SK-N-MC (cell line): ENCODE measurements at places on chromosomes 3 and 15.
A peak's percentile ranks its signal among the peaks of the same experiment; 100 is the strongest.

DNA sequence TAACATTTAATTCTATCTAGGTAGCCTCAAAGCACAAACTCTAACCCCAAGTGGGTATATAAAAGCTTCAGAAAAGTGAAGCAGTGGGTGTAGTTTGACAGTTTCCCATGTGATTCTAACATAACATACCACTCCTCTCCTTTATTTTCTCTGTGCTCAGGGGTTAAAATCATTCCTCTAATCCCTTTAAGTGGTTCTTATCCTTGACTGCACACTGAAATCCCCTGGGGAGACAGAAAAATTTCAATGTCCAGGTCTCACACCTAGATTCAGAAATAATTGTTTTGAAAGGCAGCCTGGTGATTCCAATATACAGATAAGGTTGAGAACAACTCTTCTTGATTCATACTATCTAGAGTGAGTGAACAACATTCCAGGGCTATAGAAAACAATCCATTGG lies 986.4 kb downstream of the ROBO1 start:
- no peak for DNase-seq

- DNase-seq, result no peak
Measured at GRCh38 chr3:185153171-185153771, 411 bp upstream of the C3orf70 start.

DNA sequence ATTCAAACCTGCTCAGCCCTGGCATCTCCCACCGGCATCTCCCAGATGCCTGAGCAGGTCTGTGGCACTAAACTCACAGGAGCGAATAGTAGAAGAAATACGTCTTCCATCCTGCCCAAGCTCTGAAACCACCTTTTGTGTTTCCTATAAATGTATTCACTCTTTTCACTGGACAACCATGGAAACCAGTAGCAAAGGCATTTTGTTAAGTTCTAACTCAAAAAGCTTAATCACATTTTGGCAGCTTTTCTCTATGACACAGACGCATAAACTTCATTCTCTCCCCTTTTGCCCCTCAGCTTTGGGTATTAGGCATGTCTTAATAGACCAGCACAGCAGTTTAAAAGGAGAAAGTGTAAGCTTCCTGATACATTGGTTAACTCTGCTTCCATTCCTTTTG lies 24.5 kb upstream of the ARNT2 start:
- DNase-seq, result no peak

GRCh38 chr3:22980346-22980745 lies 222.8 kb upstream of the UBE2E2 start:
- no peak for DNase-seq

- no peak for DNase-seq
Measured at GRCh38 chr3:198028718-198029117, 68.7 kb downstream of the LMLN start.

GRCh38 chr15:43144512-43144911 lies 11.1 kb downstream of the TMEM62 start:
- no peak for DNase-seq

DNA sequence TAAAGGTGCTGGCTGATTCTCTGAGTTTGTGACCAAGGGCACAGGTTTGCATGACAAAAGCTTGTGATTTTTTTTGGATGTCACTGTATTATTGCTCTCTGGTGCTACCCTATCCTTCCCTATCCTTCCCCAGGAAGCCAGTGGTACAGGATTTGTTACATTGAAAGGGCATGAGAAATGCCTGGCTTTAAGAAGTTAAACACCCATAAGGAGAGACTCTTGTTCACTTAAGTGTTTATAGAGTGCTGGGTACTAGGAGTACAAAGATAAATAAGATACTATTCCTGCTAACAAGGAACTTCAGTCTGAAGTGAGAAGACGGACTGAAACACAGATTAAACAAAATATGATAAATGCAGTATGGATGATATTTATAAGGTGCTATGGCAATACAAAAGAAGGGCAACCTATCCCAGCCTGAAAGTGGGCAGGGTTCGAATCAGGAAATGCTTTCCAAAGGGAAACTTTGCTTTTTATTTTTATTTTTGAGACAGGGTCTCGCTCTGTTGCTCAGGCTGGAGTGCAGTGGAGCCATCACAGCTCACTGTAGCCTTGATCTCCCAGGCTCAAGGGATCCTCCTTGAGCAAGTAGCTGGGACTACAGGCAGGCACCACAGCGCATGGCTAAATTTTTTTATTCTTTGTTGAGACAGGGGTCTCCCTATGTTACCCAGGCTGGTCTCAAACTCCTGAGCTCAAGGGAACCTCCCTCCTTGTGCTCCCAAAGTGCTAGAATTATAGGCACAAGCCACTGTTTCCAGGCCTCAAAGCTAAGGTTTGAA lies 11.2 kb downstream of the LCMT2 start:
- no peak for DNase-seq

- DNase-seq, result peak; percentile 73
Measured at GRCh38 chr3:99639579-99639978, 1.2 kb downstream of the COL8A1 start.

DNA sequence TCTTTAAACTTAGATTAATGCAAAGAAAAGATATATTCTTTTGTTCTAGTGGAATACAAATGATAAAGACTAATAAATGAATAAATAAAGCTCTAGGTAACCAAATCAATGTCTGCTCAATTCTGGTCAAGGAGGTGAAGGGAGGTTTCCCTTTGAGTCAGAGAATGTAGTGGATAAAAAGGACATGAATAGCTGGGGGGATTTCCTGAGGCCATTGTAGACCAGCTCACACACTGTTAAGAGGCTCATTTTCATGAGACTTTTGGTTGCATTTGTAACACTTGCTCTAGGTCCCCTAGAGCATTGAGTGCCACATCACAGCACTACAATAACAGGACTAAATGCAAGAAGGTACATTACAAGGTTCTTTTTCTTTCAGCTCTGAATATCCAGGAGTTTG lies 170.7 kb downstream of the TIGIT start:
- no peak for DNase-seq

GRCh38 chr15:40272485-40273056 lies 10.3 kb downstream of the ANKRD63 start:
- DNase-seq, result no peak

DNA sequence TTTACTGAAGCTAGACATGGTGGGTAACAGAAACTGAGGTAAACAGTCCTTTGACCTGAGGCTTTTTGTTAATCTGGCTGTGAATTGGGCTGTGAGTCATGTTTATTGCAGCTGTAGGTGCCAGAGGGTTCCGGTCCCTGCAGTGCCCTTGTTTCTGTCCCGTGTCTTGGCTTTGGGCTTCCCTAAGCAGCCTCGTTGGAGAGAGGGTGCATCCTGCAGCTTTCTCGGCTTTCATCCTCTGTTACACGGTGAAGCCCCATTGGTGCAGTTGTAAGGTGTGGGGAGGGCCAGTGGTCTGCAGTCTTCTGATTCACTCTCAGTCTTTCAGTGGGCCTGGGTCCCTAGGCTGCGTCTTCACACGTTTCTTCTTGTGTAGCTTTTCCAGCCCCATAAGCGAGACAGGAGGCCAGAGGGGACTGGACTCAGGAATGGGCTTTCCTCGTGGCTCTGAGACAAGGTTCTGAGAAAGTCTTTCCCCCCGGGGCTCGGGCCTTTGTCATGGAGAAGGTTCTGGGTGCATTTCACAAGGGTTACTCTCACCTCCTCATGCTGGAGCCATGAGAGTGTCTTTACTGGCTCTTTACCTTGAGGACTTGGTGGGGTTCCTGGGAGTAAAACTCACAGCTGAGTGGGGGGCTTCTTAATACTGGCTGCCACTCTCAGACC lies 33.1 kb downstream of the ASB7 start:
- DNase-seq, result no peak

GRCh38 chr15:86915811-86916331 lies 836.2 kb downstream of the AGBL1 start:
- no peak for DNase-seq

GRCh38 chr3:186021673-186022362 lies 84.0 kb upstream of the TRA2B start:
- peak; percentile 91 for DNase-seq

DNA sequence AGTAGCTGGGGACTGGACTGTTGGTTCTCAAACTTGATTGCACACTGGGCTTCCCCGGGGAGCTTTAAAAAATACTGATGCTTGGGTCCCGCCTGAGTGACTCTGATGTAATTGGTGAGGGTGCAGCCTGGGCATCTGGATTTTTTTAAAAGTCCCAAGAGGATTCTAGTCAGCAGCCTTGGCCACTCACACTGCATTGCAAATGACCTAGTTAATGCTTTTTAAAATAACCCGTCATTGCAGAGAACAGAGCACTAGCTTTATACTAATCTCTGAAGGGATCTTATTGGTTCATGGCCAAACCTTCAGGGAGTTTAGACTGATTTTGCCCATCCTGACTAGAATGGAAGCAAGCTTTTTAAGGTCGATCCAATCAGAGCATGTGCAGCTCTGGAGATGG lies 310.6 kb upstream of the PROK2 start:
- no peak for DNase-seq

- no peak for DNase-seq
Measured at GRCh38 chr15:30974112-30974511, 17.3 kb downstream of the MTMR10 start.

- DNase-seq, result no peak
Measured at GRCh38 chr3:167355446-167355845, 24.7 kb downstream of the ZBBX start.

- DNase-seq, result no peak
Measured at GRCh38 chr3:134625462-134625861, 25.4 kb downstream of the KY start.

DNA sequence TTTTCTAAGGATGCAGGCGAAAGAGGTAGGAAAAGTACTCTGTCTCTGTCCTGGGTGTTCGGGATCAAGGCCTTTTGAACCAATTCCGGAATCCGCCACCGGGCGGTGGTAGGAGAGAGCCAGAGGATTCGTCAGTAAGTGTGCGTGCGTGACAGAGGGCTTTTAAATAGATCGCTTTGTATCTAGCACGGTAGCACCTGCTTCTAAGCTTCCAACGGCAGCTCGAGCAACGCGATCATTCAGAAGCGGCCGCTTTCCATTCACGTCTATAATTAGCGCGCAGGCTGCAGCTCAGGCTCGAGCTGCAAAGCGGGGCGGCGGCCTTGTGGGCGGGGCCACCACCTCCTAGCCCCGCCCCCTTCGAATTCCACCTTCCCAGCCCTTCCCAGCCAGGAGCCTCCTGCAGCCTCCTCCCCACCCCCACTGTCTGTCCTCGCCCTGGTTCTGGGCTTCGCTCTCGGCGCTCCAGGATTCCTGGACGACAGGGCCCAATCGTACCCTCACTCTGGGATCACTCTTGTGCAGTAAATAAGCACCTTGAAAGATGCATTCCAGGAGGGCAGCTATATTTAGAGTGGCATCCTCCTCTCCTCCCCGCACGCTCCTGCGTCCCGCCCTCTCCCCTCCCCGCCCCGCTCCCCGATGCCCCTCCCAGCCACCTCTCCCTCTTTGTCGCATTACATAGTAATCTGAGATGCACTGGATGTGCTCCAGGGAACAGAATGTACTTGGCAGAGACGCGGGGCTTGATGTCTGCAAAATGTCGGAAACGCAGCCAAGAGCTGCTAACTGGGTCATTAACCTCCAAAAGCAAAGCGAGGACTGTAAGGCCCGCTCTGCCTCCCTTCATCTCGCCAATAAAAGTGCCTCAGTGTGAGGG lies 224.1 kb upstream of the TPRG1 start:
- DNase-seq, result peak; percentile 81

DNA sequence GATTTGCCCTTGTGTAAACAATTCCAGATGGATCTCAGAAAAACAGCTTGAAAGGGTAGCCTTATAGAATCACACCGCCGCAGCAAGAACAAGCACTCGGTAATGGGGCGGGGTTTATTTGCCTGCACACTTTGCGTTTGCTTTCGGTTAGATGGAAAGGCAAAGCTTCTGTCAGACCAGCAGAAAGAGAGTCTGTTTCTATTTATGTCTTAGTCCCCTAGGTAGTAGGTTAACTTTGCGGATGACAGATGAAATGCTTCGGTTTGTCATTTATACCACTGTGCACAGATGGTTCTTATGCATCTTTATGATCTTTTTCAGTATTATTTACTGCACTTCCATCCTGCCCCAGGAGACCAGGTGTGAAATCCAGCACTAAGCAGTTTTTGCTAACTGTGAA lies 62.2 kb downstream of the PYDC2 start:
- no peak for DNase-seq

GRCh38 chr3:132421832-132422231 lies 4.5 kb downstream of the DNAJC13 start:
- no peak for DNase-seq

- DNase-seq, result no peak
Measured at GRCh38 chr15:53009093-53009492, 219.0 kb upstream of the ONECUT1 start.

DNA sequence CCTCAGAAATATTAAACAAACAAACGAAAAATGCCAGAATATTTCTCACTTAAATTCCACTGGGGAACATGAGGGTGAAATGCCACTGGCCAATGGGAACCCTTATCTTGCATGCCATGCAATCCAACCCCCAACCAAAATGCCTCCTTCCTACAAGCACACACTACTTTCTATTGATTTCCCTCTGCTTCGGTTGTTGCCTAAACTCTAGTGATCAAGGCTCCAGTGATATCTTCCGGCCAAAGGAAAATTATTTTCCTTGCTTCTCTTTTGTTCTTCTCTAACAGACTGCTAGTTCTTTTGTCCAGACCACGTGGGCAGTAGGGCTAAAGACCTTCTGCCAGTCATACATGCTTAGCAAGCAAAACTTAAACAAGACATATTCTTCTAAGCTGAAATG lies 115.7 kb downstream of the TMCC1 start:
- DNase-seq, result no peak

DNA sequence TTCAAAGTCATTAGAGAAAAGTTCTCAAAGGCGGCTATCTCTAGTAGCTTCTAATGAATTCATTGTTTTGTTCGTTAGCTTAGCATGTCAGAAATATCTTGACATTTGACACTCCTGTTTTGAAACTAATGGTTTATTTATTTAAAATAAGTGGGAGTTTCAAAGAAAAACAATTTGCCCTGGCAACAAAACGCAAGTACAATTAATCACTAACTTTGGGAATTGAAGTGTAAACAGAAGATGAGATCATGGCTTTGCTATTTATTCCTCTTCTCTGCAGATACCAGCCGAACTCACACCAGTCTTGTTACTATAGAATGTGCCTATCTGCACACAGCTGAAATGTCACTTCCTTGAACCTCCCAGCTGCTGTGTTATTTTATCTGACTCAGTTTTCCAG lies 27.5 kb downstream of the MASP1 start:
- DNase-seq, result no peak

GRCh38 chr3:113754494-113755159 lies 7.8 kb downstream of the ATP6V1A start:
- no peak for DNase-seq

DNA sequence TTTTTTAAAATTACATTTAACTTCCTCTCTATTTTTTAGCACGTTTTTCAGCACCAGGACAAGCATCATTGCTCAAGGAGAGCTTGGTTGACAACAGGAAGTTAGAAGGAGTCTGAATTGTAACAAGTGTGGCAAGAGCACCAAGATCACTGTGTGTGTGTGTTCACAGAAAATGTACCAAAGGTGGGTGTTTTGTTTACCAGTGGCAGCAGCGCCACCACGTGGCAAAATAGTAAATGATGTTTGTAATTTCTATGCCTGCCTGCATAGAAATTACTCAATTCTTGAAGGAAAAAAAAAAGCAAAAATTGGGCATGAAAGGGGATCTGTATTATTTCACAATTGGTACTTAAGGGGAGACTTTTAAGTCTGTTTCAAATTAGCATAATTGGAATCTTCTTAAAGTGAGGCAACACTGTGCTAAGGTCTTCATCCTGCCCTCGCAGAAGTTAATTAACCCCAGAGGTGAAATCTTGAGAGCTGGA lies 7.4 kb upstream of the U2SURP start:
- DNase-seq, result peak; percentile 55

GRCh38 chr15:52308446-52309153 lies 13.0 kb upstream of the MYO5C start:
- no peak for DNase-seq

- DNase-seq, result no peak
Measured at GRCh38 chr3:43632269-43632733, 10.5 kb upstream of the ANO10 start.

GRCh38 chr15:80211976-80212375 lies 40.0 kb downstream of the CTXND1 start:
- no peak for DNase-seq
